ENCODE measurements at places on chromosomes 7 and 10.
A peak's percentile ranks its signal among the peaks of the same experiment; 100 is the strongest.

DNA sequence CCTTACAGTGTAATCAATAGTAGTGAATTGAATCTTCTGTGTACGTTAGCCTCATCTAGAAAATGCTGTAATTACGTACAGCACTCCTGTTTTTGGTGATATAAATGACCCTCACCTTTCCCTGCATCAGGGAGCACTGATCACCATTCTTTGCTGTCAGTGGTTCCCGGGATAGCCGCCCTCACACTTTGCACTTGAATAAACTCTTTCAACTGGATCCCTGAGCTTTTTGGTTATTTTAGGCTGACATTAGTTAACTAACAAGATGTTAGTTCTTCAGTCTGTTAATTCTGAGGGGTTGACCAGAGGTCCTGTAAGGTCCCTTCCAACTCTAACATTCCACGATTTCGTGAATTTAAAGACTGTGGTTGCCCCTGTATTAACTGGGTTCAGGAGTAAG is 23.4 kb upstream of the ZC3HAV1 start:
- DNase-seq, result no peak

DNA sequence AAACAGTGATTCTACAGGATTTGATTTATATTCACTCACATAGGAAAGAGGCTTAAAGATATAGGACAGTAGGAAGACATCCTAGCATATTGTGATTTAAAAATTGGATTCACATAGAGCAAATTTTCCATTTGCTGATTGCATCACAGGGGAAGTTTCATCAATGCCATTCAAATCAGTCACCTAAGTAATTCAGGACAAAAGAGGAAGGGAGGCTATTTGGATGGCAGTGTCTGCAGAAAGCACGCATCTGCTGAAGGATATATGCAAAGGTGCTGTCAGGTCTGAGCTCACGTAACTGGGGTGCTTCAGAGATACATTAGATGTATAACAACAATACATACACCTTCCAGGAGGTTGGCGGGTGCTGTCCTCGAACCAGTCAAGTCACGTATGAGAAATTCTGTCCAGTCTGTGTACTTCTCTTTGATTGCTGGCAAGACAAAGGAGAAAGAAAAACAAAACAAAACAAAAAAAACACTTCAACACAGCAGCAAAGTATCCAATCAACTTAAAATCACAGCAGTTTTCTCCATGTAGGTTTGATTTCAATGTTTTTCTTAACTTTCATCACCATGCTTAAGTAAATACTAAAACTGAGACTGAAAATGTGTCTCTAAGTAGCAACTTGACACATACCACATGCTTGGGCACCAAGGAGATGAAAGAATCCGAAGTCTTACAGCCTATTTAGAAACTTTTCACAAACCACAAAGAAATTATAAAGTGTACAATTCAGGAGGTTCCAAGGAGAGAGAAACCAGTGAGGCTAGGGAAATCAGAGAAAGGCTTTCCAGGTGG is 125.1 kb downstream of the SFMBT2 start:
- DNase-seq, result no peak

DNA sequence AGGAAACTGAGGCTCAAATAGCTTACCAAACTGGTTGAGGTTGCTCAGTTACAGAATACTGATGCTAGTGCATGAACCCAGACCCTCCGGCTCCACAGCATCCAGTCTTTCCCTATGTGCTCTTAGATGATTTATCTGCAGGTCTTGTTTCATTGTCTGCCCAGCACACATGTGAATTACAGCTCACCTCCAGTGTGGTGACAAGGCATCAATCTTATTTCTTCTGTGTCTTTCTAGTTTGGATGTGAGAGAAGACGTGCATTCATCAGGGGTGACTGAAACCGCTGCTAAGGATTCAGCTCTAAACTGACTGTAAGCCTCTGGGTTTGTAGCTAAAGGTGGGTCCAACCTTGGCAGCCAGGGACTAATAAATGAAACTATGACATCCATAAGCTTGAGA is 123.8 kb downstream of the SH2D4B start:
- DNase-seq, result no peak

- DNase-seq, result no peak
Measured at GRCh38 chr10:71998840-71999194, 34.6 kb downstream of the CHST3 start.

- no peak for DNase-seq
Measured at GRCh38 chr7:159118197-159118595, 26.5 kb downstream of the VIPR2 start.

DNA sequence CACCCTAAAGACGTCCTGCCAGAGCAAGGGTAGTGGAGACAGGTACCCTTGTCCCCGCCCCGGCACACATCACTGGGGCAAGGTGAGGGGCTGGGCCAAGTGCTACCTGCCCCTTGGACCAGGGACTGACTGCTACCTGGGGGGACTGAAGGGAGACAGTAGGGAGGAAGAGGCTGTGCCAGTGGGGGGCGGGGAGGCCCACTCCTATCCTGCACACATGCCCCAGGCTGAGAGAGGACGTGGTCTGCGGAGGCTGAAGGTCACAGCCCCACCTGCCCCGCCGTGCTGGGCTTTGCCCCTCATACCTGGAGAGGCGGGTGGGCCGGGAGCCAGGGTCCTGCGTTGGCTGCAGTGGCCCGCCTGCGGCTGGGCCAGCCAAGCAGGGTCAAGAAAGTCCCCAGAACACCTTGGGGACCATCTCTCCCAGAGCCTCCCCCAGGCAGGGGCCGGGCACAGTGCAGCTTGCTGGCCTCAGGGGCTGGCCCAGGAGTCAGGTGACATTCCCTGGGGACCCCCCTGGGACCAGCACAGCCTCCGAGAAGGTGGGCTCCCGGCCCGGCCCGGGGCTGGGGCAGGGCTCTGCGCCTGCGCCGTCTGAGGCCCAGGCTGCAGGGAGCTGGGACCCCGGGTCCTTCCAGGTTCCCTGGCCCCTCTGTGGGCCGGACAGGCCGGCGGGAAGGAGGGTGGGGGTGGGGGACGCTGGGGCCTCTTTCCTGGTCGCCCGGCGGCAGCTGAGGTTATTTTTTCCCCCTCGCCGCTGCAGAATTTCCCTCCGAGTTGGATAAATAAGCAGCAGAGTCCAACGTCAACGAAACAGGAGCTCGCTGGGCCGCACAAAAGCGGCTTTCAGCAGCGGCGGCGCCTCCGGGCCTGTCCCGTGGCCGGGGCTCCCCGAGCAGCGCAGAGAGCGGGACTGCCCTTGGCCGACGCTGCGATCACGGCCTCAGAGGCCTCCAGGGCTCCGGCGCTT is 9.8 kb upstream of the FZD9 start:
- DNase-seq, result no peak

- no peak for DNase-seq
Measured at GRCh38 chr10:16866541-16867275, 49.5 kb upstream of the RSU1 start.

DNA sequence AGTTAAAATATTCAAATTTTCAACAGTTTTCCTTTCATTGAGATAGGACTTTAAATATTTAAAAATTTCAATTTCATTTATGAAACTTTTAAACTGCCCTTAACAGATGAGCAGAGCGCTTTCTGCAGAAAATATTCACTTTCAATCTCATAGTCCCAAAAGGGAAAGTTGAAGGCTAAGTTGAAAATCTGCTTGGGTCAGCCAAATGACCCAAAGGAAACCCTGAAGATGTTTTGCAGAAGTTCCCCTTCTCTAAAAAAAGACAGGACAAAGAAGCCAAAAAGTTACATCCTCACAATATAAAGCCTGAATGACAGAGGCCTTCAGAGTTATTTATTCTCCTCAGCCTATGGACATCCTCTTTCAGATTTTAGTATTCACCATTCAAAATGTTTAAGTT is 17.6 kb upstream of the SCIN start:
- no peak for DNase-seq

GRCh38 chr7:29243910-29244655 is 49.5 kb downstream of the CHN2 start:
- DNase-seq, result peak; percentile 50

DNA sequence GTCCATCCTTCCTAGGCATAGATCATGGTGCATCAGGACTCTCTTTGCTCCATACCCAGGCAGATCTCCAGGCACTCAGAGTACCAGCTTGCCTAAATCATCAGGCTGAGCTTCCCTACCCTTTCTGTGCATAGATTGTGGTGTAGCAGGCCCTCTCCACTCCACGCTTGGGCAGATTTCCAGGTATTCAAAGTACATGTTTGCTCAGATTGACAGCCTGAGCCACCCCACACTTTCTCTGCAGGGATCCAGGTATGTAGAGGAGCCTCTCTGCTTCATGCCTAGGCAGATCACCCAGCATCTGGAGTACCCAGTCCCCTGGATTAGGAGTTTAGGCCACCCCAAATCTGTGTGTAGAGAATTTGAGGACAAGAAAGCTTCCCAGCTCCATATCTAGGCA is 957.4 kb upstream of the LRRTM3 start:
- DNase-seq, result no peak

DNA sequence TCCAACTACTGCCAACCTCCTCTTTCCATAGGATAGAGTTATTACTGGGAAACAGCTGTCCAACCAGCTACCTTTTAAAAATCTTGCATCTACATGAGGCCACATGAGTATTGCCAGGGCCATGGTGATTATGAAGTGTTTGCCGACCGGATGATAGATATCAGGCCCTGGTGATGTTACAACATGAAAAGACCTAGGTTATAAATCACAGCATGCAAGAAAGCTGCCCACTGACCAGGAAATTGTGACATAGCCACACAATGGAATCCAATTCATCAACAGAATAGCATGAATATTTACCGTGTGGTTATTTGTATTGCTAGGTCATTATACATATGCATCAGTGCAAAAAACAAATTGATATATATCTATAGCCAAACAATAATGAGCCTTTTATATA is 517.0 kb downstream of the INHBA start:
- DNase-seq, result no peak

DNA sequence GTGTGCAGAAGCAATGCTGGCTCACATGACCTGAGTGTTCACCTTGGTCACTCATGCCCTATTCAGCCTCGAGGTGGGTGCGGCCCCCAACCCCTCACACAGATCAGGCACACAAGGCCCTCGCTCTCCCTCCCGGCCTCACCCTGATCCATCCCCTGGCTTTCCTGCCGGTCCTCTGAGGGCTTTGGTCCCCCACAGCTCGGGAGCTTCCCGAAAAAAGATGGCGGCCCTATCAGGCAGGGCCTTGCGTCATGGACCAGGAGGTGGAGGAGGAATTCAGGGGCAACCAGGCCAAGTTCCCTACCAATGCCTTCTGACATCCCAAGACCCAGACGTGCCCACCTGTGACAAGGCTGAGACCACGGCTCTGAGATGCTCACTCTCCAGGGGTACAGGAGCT is 43.7 kb upstream of the DNAAF5 start:
- no peak for DNase-seq

GRCh38 chr10:32056136-32057035 is at the start of gene KIF5B:
Gene KIF5B (minus strand): TSS chr10:32056425. CDS start chr10:32055973, 452 bp downstream.
- no peak for DNase-seq

DNA sequence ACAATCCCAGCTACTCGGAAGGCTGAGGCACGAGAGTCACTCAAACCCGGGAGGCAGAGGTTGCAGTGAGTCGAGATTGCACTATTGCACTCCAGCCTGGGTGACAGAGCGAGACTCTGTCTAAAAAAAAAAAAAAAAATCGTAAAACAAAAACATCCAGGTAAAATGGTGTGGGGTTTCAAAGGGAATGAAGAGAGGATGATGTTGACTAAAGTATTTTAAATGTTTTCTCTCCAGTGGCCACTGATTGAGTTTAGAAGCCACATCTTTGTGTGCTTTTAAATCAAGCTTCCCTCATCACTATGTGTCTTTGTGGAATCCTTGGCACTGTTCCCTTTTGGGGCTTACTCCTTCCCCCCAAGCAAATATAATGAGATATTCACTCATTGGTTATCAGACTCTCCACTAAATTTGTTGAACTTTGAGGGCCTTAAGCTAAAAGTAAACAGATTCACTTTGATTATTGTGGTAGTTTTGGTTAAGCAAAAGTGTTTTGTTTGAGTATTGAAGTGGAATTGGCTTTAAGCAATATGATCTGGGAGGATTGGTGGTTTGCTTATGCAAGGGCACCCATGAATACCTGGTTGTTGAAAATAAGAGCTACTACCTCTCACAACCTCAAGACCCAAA is 162.9 kb downstream of the CDK14 start:
- DNase-seq, result no peak

- DNase-seq, result no peak
Measured at GRCh38 chr7:135258585-135258984, 24.9 kb downstream of the STRA8 start.

- DNase-seq, result no peak
Measured at GRCh38 chr10:77530011-77530410, 107.6 kb downstream of the KCNMA1 start.

- no peak for DNase-seq
Measured at GRCh38 chr7:92997152-92997551, 120.6 kb downstream of the SAMD9 start.

GRCh38 chr10:56012101-56012500 is 349.0 kb downstream of the ZWINT start:
- DNase-seq, result no peak

- no peak for DNase-seq
Measured at GRCh38 chr7:137755846-137756651, 90.7 kb downstream of the DGKI start.

DNA sequence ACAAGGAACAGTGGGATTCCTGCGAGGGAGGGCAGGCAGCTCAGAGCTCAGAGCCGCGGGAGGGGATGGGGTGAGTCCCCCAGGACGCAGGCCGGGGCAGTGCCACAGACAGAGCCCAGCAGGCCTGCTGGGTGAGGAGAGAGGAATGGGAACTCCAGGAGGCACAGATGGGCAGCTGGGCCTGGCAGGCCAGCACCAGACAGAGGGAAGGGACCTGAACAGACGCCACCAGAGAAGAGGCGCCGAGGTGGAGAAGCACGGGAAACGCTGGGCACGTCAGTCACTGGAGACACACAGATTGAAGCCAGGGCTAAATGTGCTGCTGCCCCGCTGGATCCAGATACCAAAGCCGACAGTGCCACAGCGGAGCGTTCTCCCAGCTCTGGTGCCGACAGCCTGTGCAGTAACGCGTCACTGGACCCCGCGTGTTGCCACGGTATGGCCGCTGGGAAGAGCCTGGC is 225.8 kb downstream of the MAD1L1 start:
- DNase-seq, result no peak

DNA sequence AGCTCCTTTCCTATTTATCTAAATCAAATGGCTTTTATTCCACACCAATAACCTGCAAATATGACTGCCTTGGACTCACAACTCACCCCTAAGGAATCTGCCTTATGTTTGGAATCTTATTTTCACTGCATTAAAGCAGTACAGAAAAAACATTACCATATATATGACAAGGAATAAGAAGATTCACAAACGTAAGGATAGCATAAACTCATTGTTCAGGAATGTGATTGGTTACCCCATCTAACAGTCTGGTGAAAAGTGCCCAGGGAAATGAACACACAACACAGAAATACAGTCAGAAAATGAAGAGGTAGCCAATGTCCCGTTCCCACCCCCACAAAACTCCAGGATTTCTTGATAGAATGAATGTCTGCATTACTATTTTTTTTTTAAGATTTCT is 2.0 kb downstream of the PPP3CB start:
- DNase-seq, result no peak

- no peak for DNase-seq
Measured at GRCh38 chr10:47145290-47145934, 154.6 kb upstream of the GDF10 start.

DNA sequence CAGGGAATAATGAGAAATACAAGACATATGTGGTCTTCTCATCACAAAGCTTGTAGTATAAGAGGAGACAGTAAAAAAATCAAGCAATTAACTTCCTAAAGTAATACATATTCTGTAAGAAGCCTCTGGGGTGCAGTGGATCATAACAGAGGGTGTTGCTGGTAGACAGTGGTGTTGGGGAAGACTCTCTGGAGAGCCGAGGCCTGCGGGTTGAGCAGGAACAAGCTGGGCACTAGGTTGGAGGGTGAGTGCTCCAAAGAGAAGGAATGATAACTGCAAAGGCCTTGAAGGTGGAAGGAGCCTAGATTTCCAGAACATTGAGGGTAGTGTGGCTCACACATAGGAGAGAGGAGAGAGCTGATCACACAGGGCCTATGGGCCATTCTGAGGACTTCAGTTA is 1.5 kb downstream of the GIMAP4 start:
- DNase-seq, result no peak
